ENCODE measurements at places on chromosomes 1 and 21.

- no peak for DNase-seq
These were observed 79.0 kb upstream of the SYT6 start for GRCh38 chr1:114232691-114233090.

- DNase-seq: no peak
These were observed 13.7 kb upstream of the RGS16 start for GRCh38 chr1:182617734-182618351.

DNA sequence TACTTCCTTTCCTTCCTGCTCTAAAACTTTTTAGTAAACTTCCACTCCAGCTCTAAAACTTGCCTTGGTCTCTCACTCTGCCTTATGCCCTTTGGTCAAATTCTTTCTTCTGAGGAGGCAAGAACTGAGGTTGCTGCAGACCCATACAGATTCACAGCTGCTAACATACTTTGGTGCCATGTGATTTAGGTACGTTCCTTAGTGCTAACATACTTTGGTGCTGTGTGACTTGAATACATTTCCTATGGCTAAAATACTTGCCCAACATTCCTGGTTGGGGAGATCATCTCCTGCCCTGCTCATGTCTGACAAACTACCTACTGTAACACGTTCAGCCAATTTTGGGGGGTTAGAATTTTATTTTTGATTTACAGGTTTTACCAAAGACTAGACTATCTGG is 6.8 kb upstream of the ZBTB40 start:
- DNase-seq: no peak

GRCh38 chr21:43919871-43920801 is 55.1 kb downstream of the AGPAT3 start:
- no peak for DNase-seq

DNA sequence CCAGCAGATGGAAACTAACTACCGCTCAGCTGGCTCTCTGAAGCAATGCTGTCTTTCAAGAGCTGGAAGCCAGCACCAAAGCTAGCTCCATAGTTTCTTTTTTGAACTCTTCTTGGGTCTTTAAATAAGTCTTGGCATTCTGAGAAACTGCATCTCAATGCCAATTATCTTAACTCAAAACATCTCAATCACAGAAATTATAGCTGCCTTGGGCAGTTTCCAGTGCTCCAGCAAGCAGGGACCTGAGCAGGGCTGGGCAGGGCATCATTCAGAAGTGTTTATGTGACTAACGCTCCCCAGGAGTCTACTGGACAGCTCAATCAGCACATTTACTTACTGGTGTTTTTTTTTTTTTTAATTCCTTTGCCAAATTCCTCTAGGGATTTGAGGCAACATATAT is 18.3 kb upstream of the PADI4 start:
- no peak for DNase-seq

GRCh38 chr21:32800056-32800455 is 28.5 kb upstream of the PAXBP1 start:
- DNase-seq: no peak

- no peak for DNase-seq
These were observed 343.9 kb upstream of the DPYD start for GRCh38 chr1:98264727-98265126.

DNA sequence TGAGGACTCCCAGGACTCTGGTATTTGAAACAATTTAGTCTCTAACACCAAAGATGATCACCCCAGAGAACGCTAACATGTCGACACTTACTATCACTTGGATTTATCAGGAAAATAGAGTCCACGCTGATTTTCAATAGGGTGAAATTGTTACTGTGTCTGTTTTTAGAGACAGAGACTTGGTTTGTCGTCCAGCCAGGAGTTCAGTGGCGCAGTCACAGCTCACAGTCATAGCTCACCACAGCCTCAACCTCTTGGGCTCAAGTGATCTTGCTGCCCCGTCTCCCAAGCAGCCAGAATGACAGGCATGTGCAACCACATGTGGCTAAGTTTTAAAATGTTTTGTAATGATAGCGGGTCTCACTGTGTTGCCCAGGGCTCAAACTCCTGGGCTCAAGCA is 5.3 kb downstream of the SSU72 start:
- no peak for DNase-seq

GRCh38 chr1:171128463-171128862 is 37.8 kb downstream of the FMO3 start:
- DNase-seq: no peak

Measured in cerebellar nuclear complex (tissue), 1 donor.